CD4-positive, alpha-beta T cell treated with Interleukin-2 at 100 ng/mL for 4 hours (primary cell): ENCODE measurements at places on chromosomes 12 and 14.

- DNase-seq, result peak; percentile 85
These were observed 6.2 kb downstream of the MAP3K12 start for GRCh38 chr12:53492830-53493609.

DNA sequence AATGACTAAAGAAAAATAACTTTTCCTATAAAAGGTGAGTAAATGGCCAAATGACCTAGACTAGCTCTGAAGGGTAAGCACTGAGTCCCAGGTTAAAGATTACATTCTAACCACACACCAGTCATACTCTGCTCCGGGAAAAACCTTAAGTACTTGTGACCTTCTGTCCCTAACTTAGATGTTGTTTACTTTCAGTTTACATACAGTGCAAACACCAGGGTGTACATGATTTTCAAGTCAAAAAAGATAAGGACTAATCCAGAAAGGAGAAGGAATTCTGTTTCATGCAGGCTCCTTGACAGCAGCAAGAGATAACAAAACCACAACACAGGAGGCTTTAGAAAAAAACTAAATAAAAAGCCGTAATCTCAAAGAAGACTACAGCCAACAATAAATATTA is 174.2 kb downstream of the PPM1H start:
- no peak for DNase-seq

DNA sequence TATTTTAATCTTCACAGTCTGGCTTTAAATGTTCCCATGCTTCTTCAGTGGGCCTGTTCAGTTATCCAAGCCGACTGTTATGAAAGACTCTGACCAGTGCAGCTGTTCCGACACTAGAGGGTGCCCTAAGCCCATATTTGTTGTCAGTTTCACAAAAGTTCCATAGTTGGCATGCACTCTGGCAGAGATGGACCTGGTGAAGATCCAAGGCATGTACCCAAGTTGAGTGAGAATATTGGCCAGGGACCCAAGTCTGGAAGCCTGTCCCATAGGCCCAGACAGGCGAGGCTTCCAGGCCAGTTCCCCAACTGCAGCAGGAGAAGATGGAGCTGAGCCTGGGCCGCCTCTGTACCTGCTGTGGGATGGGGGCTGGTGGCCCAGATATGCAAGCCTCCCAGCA is 27.4 kb upstream of the GUCY2C start:
- DNase-seq, result peak; percentile 74

GRCh38 chr12:132904718-132905328 is 17.4 kb upstream of the CHFR start:
- peak; percentile 89 for DNase-seq

DNA sequence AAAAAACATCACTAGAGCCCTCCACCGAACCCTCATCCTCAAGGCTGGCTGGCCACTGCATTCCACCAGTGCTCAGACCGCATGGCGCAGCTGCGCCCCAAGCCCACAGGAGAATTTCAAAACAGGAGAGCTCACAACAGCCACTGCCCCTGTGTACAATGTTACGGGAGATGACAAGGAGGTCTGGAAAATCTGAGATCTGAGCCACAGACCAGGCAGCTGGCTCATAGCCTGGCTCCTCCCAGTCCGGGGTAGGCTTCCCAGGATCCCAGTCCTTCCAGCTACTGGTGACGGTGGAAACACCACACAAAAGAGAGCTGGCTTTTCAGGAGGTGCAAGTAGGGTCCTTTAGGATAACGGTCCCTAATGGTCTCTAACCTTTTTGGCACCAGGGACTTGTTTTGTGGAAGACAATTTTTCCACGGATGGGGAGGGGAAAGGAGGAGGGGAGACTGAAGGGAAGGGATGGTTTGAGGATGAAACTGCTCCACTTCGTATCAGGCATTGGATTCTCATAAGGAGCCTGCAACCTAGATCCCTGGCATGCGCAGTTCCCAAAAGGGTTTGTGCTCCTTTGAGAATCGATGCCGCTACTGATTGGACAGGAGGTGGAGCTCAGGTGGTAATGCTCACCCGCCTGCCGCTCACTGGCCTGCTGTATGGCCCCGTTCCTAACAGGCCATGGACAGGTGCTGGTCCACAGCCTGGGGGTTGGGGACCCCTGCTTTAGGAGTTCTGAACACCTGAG is 23.0 kb upstream of the NRDE2 start:
- DNase-seq, result no peak

DNA sequence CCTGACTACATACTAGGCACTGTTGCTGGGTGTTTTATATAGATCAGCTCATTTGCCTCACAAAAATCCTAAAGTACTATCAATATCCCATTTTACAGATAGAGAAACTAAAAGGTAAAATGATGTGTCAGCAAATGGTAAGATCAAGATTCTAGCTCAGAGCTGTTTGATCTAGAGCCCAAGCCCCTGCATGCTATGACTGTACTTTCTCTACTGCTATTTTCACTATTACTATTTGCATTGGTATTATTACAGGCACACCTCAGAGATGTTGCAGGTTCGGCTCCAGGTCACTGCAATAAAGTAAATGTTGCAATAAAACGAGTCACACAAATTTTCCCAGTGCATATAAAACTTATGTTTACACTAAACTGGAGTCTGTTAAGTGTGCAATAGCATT is 10.9 kb downstream of the ISCU start:
- no peak for DNase-seq

DNA sequence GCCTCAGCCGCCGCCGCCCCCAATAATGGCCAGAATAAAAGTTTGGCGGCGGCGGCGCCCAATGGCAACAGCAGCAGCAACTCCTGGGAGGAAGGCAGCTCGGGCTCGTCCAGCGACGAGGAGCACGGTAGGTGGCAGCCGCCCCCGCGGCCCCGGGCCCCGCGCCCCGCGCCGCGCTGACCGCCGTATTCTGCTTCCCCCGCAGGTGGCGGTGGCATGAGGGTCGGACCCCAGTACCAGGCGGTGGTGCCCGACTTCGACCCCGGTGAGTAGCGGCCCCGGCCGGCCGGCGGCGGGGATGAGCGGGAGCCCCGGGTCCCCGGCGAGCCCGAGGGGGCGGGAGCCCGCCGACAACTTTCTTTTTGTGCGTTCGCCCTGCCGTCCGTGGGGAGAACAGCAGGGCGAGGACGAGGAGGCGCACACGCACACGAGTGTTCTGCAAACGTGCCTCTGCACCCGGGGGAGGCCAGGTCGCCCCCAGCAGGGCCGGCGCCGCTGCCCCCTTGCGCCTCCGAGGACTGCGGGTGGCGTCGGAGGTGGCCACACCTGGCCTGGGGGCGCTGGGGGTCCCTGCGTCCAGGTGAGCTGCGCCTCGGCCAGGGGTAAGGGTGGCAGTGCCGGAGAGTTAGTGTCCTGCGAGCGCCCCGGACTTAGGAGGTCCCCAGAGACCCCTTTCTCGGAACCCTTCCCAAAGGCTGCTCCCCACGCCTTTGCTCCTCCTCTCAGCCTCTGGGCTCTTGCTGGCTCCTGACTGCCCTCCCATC is 794 bp downstream of the RCOR1 start:
- DNase-seq, result peak; percentile 52

- DNase-seq, result no peak
These were observed 48.6 kb upstream of the HMGA2 start for GRCh38 chr12:65775720-65776119.

DNA sequence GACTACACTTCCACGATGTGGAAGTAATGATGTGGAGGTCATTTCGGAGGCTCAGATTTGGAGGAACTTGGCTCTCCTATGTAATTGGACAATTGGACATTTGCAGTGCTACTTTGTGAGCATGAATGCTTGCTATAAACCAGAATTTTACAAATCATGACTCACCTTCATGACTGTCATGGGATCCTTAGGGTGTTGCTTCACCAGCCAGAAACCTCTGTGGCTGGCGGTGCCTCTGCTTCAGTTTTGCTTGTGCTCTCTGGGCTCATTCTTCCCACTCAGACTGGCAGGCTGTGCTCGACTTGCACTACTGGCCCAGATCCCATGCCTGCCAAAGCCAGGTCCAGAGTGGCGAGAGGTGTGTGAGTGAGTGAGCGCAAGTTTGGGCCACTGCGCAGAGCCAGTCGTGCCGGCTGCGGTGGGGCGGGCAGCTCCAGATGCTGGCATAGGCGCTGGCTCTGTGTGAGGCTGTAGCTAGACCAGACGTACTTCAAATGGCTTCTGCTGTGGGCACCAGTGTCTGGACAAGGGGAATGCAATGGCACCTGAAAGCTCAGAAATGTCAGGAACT is 387.8 kb downstream of the AEBP2 start:
- no peak for DNase-seq

DNA sequence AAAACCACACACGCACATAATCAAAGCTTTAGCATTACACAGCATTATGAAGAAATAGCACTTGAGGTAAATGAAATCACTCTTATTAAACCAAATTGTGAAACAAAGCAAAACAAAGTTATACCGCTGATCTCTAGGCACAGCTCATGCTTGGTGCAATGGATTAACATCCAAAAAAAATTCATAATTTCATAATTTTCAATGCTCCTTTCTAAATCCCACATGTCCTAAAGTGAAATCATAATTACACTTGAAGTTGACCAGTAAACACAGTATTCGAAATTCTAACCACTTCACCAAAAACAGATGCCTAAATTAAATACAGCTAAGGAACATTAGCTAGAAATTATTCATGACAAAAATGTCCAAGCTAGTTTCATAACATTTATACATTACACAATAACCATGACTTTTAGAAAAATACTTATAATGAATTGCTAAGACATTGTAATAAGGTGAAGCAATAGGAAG is 1.5 kb downstream of the MLH3 start:
- no peak for DNase-seq

DNA sequence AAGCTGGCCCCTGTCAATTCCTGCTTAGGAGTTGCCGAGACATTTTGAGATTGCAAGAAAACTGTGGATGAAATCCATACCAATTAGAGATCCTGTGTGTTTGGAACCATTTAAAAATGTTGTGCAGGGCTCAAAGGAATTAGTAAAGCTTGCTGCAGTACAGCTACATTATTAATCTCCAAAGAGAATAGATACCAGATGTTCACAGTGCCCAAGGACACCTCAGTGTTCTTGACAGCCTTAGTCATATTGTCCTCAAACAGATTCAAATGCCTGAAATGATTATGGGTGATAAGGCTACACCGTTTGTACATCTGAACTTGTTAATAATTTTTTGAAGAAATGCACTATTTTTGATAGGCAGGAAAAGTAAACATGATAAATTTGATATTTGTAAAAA is 164.6 kb downstream of the MSRB3 start:
- no peak for DNase-seq

DNA sequence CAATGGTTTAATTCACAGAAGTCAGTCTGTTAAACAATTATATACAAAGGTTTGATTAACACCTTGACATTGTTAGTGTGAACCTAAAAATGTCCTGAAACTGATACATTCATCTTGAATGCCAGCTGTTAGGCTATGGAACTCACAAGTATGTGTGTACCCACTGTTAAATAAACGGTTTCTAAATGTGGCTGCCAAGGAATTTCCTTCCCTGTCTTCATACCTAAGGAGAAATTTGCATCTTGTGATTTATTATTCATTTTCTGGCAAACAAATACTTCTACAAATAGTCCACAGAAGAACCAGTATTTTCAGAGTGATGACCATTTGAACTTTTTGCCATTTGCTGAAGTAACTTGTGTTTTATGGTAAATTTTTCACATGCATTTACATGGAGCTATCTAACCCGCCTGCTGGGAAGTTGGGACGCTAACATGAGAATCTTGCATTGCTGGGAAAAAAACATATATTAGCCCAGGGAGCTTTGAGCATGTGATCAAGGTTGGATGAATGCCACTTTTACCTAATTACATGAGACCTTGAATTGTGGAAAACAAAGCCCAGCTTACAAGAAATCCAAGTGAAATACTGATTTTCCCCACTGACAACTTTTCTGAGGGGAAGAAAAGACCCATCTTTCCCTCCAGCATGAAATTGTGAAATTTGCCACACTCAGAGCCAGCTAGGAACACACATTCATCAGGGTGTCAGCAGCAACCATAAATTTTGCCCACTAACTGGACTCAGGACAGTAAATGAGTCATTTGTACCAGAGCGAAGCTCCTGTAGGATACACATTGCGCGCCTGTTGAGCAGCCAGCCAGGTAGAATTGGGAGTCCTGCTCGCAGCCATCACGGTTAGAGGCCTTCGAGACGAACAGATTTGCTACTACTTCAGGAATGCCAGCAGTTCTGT is 118.0 kb downstream of the KICS2 start:
- DNase-seq, result no peak

GRCh38 chr12:93007544-93007943 is 78.4 kb upstream of the EEA1 start:
- DNase-seq, result no peak

GRCh38 chr14:27553790-27554189 is 956.0 kb upstream of the NOVA1 start:
- DNase-seq, result no peak

DNA sequence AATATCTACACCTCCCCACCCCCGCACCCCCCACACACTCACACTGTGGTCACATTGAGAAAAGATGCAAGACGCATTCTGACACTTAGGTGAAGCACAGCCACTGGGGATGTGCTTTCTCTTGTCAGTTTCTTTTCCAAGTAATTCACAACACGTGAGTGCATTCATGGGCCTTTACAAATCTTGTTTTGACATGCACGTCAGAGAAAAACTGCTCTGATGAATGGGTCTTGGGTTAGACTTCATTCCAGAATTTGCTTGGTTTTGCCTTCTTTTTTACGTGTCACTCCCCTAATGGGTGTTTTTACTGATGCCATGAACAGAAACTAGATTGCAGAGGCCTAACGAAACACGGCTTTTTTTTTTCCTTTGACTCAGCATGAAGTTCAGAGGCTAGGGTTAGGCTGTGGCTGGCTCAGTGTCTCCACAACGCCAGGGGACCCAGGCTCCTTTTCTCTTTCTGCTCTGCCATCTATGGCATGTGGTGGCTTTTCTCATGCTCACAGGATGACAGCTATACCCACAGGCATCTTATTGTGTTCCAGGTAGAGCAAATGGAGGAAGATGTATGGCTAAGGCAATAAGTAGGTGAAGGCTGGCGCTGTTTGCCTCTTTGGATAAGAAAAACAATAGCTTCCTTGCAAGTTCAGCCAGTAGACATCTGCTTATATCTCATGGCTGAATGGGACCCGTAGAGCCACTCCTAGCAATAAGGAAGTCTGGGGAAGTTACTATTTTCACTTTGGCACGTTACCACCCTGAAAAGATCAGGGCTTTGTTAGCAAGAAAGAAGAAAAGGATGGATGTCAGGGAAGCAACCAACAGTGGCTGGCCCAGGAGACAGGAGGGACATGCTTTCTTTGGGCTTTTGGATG is 253.3 kb downstream of the SLC15A4 start:
- DNase-seq, result peak; percentile 29

GRCh38 chr12:131032082-131032750 is 78.5 kb downstream of the ADGRD1 start:
- no peak for DNase-seq
